ENCODE measurements at places on chromosomes 12 and 14.

DNA sequence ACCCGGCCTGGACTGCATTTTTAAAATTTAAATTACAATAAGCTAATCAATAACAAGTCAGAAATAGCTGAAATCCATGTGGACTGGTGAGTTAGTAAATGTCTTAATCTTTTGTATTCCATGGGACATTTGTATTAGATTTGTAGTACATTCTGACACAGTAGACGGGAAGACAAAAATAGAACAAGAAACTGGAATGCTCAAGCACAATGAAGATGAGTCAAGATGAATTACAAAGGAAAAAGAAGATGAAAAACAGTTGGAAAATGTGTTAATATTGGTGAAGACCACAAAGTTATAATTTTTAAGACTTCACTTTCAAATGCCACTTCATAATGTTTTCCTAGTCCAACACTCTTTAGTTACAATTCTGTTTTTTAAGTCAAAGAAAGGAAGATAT is 97.8 kb upstream of the FERMT2 start:
- DNase-seq, result no peak

DNA sequence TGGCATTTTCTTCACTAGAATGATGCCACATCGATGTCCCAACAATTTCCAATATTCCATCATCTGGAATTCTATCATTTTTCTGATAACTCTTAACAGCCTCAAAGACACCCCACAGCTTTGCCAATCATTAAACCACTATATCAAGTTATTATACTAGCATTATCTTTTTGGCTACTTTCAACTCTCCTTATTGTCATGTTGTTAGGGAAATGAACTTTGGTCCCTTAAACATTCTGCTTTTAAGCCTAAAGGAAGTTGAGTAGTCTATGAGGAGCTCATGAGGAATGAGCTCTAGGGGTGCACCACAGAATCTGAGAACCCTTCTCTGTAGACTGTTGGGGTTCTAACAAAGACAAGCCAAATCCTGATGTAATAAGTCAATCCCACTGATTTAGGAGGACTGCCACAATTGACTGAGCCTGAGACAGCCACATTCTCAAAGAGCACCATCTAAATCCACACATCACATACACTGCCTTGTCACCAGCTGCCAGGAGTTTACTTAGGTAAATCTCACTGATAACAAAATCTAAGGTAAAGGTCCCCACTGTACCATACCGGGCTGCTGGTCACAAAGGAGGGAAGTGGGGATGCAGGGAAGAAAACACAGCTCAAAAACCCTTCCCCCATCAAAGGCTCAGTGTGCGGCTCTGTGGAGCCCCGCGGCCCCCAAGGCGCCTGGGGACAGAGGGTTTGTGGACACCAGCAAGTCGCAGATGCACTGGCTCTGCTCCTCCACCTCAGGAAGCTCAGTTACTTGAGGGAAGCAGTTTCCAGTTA is 58.2 kb downstream of the SETD3 start:
- peak; percentile 80 for DNase-seq

GRCh38 chr12:120261951-120262851 is 3.3 kb downstream of the PXN start:
- DNase-seq, result peak; percentile 76

DNA sequence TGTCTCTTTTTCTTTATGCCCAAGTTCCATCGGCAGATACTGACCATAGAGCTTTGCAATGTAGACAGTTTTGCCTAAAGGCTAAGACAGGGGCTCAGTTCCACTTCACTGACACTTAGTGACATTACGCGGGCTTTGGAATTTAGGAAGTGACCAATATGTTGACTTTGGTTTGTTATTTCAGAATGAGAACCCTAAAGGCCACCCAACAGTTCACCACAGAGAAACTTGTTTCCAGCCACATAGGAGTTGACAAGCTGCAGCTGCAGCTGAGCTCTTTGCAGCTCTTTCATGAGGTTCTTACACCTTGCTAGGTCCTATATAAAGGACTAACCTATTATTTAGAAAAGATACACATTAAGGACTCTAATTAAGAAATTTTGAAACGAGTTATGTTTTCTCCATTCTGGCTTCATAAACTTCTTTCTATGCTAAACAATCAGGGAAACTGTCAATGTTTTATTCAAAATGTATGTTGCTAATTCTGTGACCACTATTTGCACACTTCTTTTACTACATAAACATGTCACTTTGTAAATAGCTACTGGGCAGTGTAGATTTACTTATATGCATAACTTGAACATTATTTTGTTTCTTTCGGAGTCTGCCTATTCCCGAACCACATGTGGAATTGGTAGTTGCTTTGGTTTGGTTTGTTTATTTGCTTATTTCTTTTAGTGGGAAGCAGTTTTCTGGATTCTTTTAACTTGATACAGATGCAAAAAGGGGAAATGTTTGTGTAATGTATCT is 18.5 kb upstream of the KLRD1 start:
- no peak for DNase-seq

DNA sequence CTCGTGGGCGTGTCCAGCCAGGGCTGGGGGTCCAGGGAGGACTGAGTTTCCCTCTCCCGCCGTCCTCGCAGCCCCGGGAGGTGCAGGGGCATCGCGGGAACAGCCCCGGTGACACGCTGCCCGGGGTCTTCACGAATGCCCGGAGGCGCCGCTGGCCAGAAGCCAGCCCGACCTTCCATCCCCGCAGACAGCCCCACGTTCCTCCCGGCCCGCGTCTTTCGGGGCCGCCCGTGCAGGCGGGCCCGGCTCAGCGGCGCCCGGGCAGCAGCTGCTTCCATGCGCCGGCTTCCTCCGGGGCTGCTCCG is 827 bp upstream of the TEDC1 start:
- no peak for DNase-seq

- DNase-seq, result no peak
Measured at GRCh38 chr12:6288235-6288634, 22.2 kb upstream of the PLEKHG6 start.

DNA sequence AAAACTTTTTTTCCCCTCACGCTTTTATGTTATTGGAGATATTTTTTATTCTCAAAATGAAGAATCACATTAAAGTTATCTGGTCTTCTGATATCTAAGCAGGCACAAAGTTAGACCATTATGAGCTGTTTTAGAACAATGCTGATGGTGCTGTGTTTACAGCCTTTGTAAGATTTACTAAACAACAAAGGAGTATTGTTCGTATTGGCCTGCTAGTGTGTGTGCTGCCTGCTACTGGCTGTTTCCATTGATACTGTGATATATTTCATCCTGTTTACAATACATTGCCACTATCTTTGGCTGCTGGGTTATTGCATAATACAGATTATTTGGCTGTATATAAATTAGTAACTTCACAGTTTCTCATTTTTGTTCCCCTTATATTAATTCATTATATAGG is 220.8 kb downstream of the ITPR2 start:
- no peak for DNase-seq

GRCh38 chr14:54435500-54435981 is 5.6 kb downstream of the CNIH1 start:
- DNase-seq, result peak; percentile 19

- peak; percentile 63 for DNase-seq
Measured at GRCh38 chr12:12719496-12719895, 2.3 kb downstream of the CDKN1B start.

DNA sequence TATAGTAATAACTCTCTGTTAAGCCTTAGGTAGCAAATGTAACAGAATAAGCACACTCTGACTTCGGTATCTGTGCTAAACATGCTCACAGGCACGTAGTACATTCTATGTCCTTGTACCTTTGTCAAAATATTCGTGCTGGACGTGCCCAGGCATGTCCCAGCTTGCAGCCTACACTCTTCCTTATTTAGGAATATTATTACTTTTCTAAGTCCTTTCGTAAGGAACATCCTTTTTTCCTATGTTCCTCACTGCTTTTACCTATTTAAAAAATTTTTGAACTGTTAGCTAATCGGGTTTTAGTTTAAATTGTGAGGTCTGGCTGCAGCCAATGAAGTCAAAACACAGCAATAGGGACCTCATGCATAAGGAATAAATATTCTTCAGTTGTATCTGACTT is 24.1 kb upstream of the UBC start:
- DNase-seq, result no peak

DNA sequence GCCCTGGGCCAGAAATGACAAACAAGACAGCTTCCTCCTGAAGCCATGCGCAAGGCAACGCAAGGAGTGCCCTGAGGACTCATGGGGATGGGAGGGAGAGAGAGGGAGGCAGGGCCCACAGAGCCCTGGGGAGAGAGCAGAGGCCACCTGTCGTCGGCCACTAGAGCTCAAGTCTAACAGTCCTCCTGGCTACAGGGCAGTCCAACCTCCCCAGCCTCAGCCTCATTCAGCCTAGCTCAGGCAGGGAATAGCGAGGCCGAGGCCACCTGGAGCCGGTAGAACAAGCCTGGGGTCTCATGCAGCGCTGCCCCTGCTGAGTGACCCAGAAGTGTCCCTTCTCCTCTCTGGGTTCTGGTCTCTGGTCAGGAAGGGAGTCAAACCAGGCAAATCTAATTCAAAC is 69.5 kb downstream of the BCL11B start:
- no peak for DNase-seq

- no peak for DNase-seq
Measured at GRCh38 chr12:56267443-56268071, 815 bp downstream of the COQ10A start.

DNA sequence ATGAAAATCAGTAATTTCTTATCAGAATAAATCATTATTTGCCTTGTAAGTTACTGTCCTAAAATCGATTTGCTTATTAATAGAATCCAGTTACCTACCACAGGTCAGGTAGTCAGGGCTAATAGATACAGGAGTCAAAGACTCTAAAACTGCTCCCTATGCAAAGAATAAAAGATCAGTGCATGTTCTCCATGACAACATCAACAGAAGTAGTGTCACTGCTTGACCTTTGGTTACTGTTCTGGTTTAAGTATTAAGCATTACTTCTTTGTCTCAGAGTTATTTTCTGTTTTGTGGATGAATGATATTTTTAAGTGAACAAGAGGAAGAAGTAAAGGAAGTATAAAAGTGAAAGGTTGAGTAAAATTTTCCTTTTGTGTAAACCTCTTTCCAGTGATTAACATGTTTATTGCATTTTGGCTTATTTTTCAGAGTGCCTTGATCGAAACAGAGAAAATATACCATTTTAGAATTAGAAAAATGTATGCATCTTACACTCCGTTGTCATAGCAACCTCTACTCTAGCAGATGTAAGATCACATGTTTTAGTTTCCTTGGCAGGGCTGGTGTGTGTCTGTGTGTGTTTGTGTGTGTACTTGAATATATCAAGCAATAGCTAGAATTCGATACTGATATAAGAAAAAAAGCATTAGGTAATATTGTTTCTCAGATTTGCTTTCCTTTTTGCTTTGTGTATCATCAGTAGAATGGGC is 44.7 kb downstream of the ABCD2 start:
- DNase-seq, result no peak

DNA sequence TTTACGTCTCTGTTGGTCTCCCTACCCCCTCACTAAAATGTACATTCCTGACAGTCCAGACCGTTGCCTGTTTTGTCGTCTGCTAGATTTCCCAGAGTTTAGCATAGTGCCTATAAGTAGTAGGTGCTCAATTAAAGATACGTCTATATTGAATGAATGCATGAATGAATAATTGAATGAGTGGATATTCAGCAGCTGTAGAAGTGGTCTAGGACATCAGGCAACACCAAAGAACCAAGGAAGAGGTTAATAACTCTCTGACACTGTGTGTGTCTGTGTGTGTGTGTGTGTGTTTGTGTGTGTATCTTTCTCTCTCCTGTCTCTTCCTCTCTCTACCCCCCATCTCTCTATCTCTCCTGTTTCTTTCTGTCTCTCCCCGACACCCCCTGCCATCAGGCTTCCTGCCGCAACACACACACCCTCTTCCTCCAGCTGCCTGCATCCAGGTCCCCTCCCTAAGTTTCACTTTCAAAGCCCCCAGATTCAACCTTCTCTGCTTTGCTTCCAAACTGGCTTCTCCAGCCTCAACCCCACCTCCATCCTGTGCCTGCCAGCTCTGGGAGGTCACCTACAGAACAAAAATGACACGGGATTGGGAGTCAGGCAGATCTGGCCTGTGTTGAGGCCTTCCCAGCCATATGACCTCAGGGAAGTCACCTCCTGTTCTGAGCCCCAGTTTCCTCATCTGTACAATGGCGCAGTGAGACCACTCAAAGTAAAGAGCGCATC is 119.9 kb upstream of the NCOR2 start:
- DNase-seq, result no peak

DNA sequence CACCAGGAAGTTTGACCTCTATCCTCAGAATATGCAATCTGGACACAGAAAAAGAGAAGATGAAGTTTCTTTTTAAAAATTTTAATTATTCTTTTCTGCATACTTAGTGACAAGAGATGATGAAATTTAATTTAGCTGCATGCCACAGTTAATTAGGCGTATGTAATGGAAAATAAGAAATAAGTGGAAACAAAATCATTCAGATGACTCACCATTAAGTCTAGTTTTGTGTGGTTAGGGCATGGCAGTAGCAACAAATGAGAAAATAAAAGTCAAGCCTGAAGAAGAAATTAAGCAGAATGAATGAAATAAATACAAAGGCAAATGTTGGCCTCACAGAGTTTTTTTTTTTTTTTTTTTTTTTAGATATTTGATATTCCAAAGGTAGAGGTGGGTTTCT is 30.9 kb upstream of the KLRD1 start:
- DNase-seq, result no peak

- DNase-seq, result no peak
Measured at GRCh38 chr14:55339770-55340169, 68.5 kb downstream of the FBXO34 start.

DNA sequence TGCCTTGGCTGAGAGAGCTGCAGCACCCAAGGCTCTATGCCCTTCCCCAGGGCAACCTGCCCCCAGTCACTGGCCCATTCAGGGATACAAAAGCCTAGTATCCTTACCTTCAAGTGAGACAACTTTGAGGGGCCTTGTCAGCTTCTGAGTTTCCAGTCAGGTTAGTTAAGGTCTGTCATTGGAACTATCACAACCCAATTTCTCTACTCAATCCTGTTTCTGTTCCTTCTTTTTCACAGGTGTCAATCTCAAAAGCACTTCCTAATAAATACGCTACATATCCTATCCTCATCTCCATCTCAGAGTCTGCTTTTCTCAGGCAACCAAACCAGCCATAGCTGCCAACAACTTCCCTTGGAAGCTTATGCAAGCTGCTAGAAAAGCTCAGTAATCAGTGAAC is 4.9 kb upstream of the PTGDR start:
- no peak for DNase-seq

- peak; percentile 95 for DNase-seq
Measured at GRCh38 chr12:31370531-31371255, 44.7 kb upstream of the SINHCAF start.

DNA sequence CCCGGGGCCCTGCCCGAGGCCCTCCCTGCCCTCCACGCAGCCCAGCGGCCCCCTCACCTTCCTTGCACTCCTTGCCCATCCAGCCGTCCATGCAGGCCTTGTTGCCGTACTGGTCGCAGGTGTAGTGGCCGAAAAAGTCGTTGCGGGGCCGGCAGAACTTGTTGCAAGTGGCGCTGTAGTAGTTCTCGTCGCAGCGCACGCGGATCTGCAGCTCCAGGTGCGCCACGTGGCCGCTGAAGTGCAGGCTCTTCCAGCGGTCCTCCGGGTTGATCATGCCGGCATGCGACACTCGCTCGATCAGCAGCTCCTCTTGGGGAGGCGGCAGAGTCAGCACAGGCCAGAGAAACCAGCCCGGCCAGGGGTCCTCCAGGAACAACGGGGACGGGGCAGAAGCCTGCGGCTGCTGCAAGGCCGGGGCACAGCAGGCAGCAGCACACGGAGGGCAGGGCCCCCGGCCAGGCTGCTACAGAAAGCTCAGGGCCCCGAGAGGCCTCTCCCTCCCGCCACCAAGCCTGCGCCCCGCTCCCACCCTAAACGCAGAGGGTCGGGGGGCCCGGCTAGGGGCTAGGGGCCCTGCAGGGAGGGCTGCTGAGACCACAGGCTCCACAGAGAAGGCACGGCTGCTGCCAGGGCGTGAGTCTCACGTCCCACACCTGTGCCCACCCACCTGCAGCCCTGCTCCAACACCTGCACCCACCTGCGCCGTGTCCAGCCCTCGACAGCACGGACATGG is 12.7 kb downstream of the JAG2 start:
- DNase-seq, result no peak
